ENCODE measurements at places on chromosomes 3 and 15.

DNA sequence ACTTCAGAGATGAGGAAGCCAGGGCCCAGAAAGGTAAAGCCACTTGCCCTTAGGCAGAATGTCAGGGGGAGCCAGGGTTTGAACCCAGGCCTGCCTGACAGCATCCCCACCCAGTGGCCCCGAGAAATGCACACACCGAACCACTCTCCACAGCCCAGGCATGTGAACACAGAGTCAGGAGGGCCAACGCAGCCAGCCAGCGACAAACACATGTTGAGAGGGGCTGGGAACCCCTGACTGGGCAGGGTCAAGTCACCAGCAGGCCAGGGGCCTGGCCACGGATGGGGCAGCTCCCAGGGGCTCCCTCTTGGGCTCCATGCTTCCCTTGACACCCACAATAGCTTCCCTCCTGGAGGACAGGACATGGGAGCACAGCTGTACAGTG is 5.1 kb upstream of the GRIP2 start:
- no peak for DNase-seq

DNA sequence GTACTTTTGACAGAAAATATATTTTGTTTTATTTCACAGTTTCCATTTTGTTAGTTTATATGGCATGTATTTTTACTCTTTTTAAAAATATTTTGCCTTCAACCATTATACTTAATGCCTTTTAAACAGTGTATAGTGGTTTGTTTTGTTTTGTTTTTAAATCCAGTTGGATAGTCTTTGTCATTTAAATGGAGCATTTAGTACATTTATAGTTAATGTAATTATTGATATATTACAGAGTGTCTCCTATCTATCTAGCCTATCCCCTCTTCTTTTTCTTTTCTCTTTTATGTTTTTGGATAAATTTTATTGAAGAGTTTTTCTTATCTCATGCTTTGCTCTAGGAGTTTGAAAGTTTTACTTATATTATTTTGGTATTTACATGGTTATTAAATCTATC is 3.6 kb downstream of the SAMMSON start:
- DNase-seq: no peak

GRCh38 chr3:14461748-14462324 is 59.4 kb downstream of the SLC6A6 start:
- DNase-seq: peak; percentile 63

DNA sequence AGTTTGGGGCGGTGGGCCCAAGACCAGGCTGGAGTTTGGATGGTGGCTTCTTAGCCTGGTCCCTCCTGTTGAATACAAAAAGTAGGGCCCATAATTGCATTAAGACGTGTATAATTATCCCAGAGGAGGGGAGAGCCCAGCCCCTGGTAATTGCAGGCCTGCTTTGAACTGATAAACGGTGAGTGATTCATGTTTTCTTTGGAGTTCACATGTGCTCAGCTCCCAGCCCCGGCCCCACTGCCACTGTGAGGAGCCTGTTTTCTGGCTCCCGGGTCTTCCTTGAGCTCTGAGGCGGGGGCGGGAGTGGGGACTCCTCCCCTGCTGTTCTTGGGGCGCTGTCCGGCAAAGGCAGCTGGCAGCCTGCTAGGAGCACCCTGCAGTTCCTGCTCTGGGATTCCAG is 3.1 kb downstream of the PLXNA1 start:
- no peak for DNase-seq

DNA sequence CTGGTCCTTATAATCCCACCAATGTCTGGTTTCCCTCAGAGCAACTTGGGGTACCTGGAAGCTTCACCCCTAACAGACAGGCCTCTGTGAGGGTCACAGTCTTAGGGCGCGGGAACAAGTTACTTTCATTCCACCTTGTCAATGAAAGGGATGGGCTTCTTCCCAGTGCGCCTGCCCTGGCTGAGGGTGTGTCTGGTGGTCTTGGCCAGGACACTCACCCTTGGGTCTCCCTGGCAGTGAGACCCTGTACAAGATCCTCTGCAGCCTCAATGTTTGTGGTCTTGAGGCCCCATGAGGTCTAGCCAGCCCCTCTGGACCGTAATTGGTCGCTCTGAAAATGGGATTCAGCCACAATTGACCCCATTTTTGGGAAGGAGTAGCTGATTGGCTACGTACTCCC is 40.2 kb downstream of the SMAD6 start:
- DNase-seq: no peak

GRCh38 chr15:65460741-65461347 is 38.1 kb upstream of the IGDCC4 start:
- no peak for DNase-seq

- DNase-seq: no peak
Measured at GRCh38 chr3:21226086-21226485, 524.9 kb downstream of the ZNF385D start.

DNA sequence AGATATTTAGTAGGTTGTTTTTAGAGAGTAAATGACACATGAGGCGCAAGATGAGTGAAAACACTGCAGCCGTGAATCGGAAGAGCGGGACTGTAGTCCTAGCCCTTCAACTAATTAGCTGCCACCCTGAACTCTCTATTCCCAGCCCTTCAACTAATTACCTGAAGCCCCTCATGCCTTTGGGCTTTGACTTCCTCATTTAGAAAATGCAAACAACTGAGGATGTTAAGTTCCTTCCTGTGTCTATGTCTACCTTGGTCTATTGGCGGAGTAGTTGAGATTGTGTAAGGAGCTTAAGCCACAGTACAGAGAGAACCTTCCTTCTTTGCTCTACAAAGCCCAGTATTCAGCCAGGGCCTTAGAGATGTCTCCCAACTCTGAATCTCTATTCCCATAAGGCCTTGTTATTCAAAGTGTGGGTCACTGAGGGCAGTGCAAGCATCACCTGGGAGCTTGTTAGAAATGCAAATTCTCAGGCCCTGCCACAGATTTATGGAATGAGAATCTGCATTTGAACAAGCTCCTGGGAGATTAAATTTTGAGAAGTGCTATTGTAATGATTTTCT is 71.8 kb upstream of the SCN5A start:
- no peak for DNase-seq

DNA sequence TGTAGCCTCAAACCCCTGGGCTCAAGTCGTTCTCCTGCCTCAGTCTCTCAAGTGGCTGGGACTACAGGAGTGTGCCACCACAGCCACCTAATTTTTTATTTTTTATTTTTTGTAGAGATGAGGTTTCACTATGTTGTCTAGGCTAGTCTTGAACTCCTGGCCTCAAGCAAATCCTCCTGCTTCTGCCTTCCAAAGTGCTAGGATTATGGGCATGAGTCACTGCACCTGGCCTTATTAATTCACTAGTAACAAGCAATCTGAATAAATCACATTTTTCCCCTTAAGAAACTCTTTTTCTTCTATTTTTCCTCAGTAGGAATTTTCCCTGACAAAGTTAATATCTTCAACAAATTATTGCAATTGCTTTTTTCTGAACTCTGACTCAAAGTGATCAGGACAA is 336.9 kb downstream of the NLGN1 start:
- no peak for DNase-seq

GRCh38 chr3:97530691-97531090 is 233.9 kb upstream of the ARL6 start:
- DNase-seq: no peak

GRCh38 chr3:9279966-9280365 is 30.5 kb upstream of the SRGAP3 start:
- DNase-seq: no peak

GRCh38 chr15:62874959-62875625 is 167.5 kb upstream of the TPM1 start:
- DNase-seq: no peak

GRCh38 chr15:61613729-61614128 is 384.6 kb upstream of the RORA start:
- DNase-seq: no peak

- DNase-seq: no peak
Measured at GRCh38 chr3:15753056-15753710, 44.6 kb downstream of the ANKRD28 start.

DNA sequence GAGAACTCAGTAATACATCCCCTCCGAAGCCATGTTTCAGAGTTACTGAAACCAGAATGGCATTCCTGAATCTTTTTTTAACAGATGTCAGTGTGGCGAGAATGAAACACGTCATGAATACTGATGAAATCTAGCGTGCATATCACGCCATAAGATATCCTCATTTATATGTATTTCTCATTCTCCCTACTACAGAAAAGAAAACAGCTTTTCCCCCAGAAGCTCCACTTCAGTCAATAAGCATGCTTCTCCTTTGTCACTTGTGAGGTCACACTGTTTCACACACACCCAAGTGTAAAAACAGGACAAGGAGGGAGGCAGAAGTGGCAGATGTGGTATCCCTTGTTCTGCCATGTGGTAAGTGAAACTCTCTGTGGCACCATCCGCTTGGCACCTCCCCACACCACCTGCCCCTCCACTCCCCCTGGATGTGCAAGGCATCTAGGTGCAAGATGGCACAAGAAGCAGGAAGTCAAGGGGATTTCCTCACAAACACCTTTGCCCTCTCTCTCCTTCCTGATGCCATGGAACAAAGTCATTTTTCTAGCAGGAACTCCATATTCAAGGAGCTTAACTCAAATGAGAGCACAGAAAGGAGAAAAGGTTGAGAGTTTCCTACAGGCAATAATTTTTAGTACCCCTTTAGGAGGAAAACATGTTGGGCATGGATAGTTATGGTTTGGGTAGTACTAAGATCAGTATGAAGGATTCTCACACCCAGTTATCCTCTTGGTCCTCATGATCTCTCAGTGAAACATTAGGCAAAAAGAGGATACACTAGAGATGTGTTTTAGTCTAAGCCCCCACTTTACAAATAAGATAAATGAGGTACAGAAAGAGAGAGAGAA is 47.5 kb upstream of the FRMD4B start:
- peak; percentile 73 for DNase-seq

DNA sequence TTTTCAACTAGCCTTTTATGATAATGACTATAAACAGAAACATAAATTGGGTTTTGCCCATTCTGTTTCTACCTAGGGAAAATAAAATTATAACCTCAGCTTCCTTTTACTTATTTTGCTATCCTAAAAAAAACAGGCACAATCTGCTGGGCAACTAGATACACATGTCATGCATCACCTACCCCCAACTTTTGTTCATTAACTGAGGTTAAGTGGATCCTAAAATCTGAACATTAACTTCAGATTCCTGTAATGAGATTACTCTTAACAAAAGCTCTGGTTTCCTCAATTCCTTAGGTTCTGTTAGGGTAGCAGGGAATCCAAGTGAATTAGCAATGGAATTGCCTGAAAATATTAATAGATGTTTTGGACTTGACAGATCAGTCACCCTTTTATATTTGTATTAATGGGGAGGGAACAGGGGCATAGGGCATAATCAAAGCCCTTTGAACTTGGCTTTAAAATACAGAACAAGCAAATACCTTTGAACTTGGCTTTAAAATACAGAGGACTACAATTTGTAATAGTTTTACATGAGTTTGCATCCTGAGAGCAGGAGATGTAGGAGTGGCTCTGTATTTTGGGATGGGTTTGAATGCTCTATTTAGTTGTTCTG is 106.6 kb downstream of the FEZF2 start:
- DNase-seq: no peak

- no peak for DNase-seq
Measured at GRCh38 chr3:98777801-98778220, 14.7 kb downstream of the ST3GAL6 start.

DNA sequence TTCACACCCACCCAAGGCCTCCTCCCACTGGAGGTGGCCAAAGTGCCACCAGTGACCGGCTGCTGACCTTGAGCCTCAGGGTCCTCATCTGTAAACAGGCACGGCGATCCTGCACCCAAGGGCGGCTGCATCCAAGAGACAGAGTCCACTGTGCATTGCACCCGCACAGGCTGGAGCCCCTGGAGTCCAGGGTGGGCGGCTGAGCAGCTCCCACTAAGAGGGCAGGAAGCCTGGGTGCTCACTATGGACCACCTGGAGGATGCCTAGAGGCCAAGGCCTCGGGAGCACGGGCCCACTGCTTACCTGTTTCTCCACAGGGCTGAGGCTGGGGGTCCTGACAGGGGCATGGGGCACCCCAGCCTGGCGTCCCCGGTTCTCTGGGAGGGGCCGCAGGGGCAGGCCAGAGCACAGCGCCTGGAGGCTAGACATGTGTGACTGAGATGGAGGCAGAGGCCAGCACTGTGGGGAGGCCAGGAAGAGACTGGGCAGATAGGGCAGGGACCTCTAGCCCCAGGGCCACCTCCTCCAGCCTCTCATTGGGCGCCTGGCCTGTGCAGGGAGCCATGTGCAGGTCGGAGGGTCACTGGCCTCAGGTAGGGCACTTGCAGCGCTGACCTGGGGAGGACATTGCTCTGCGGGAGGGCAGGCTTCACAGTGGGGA is at the start of gene UROC1:
Gene UROC1 (minus strand): TSS at position 483 of the 661 bp plus-strand sequence. CDS start 54 bp downstream, at position 429.
- DNase-seq: no peak

- DNase-seq: no peak
Measured at GRCh38 chr3:33287672-33288282, 10.5 kb downstream of the FBXL2 start.

DNA sequence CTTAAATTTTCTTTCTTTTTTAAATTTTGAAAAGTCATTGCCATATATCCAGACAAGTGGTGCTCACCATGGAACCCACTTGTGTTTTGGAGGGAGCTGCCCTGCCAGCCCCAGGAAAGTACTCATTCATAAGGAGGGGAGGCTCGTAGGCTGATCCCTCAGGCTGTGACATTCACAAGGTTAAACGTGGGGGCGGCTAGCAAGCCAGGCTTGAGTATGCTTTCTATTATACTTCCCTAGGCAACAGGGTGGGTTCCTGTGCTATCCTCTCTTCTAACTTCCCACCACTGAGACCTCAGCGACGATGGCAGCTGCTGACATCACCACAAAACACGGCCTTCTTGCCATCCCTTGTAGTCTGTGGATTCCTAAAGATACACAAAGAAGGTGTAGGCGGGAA is 160.5 kb upstream of the C2CD4B start:
- DNase-seq: no peak

GRCh38 chr3:177842743-177843734 is 645.8 kb upstream of the TBL1XR1 start:
- no peak for DNase-seq

DNA sequence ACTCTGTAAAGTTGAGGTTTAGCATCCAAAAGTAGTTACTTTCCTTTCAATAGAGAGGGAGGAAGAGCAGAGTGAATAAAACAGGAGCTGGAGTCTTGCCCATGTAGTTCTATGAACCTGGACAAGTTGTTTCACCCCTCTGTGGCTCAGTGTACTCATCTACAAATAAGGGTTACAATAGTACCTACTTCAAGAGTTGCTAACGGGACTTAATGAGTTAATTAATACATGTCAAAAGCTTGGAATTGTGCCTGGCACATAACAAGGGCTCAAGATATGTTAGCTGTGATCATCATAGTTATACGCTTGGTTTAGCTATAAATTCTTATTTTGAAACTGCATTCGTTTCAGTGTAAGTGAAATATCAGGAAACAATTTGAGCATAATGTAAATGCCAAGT is 388.5 kb upstream of the THBS1 start:
- no peak for DNase-seq

GRCh38 chr15:35126236-35126635 is 41.1 kb upstream of the NANOGP8 start:
- no peak for DNase-seq

DNA sequence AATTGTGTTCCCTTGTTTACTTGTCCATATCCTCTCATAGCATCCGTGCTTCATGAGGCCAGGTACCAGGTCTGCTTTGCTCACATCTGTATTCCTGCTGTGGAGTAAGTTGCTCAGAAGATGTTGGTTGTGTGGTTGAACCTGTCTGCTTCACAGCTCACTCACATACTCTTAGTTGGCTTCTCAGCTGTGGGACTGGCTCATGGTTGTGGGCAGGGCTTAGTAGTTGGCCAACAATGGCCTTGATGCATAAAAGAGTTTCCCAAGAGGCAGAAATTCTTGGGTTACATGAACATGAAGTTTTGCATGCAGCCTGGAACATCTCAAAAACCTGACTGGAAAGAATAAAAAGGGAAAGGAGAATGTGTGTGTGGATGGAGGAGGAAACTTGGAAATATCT is 17.0 kb downstream of the CELF6 start:
- no peak for DNase-seq
